ENCODE measurements at places on chromosomes 16 and 17.

GRCh38 chr16:20906341-20907255 lies 6.0 kb downstream of the LYRM1 start:
- DNase-seq = peak; percentile 71

- DNase-seq = peak; percentile 7
Measured at GRCh38 chr16:83315271-83315670, 492.5 kb upstream of the HSBP1 start.

DNA sequence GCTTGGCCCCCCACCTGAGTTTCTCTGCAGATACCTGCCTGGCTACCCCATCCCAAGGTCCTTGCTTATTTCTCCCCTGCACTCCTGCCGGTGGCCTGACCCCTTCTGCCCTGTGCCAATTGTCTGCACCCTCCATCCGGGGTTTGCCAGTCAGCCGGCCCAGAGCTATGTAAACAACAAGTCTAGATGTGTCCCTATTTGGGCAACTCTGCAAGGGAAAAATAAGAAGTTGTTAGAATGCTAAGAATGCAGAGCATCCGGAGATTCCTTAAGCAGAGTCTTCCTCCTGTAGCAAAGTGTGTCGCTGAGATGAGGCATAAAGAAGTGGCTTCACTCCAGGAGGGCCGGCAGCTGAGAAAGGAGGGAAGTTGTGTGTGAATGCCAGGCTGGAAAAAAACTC lies 46.6 kb downstream of the RGS9 start:
- DNase-seq = peak; percentile 54

GRCh38 chr16:9039210-9039609 lies 52.2 kb upstream of the HAPSTR1 start:
- DNase-seq = peak; percentile 67

DNA sequence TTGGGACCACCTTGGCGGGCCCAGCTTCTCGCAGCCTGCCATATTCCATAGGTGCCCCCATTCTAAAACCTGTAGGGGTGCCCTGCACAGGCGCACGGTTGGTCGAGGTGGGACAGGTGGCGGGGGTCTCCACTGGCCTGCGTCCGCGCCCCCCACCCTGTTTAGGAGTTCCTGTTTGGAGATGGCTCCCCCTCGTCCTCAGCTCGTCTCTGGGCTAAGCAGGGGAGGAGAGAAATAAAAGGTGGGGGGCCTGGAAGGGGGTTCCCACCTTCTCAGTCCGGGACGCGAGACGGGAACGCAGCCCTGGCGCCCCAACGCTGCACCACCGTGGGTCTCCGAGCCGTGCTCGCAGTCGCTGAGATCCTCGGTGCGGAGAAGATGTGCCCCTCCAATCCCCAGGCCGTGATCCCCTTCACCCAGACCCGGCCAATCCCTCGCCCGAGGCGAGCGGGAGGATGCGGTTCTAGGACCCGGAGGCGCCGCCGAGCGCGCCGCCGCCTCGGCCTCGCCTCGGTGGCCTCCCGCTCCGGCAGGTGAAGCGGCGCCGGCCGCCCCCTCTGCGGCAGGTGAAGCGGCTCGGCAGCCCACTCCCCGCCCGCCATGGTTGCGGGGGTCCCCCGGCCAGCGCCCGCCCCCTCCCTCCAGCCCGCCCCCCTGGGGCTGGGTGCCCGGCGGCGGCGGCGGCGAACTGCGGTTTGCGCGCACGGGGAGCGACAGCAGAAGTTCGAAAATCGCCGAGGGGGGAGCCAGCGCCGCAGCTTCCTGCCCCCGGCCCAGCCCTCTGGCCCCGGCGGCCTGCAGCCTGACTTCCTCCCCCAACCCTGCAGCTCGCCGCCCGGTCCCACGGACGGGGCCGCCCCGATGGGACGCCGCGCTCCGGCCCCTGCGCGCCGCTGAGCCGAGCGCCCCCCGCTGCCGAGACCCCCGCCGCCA lies at the start of gene FMNL1:
Gene FMNL1 (plus strand): TSS at position 805 of the 933 bp plus-strand sequence. CDS start 240 bp downstream, outside the sequence.
- DNase-seq = no peak

- DNase-seq = no peak
Measured at GRCh38 chr16:15434079-15434424, 336 bp upstream of the BMERB1 start.

DNA sequence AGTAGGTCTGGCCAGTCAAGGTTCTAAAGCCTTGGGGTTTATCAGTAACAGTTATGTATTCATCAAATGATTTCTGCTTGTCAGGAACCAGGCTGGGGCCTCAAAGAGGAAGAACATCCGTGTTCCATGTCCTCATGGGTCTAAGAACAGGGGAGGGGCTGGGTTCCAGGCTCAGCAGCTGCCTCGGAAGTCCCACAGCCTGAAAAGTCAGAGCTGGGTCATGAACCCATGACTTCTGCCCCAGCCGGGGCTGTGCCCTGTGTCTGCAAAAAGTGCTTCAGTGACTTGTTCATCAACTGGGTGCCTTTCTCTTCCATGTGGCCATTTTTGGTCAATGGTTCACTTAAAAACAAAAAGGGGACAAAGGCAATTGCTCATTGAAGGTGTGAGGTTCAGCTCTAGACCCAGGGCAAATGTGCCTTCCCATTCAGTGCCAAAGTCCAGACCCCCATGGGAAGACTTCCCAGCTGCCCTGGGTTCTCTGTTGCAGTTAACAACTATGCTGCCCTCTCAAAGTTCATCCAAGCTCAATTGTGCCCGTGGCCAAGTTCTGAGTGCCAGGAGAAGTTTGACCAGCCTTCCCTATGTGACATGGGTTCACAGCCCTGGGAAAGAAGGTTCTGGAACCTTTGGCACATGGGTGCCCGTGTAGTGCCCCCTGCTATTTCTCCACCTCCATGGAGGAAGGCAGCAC lies 18.5 kb downstream of the TBKBP1 start:
- DNase-seq = no peak

- no peak for DNase-seq
Measured at GRCh38 chr17:74797824-74798223, 21.7 kb upstream of the NAT9 start.

GRCh38 chr16:19136549-19137196 lies 22.9 kb downstream of the ITPRIPL2 start:
- peak; percentile 49 for DNase-seq

- no peak for DNase-seq
Measured at GRCh38 chr17:65723431-65724151, 162.1 kb upstream of the AXIN2 start.

DNA sequence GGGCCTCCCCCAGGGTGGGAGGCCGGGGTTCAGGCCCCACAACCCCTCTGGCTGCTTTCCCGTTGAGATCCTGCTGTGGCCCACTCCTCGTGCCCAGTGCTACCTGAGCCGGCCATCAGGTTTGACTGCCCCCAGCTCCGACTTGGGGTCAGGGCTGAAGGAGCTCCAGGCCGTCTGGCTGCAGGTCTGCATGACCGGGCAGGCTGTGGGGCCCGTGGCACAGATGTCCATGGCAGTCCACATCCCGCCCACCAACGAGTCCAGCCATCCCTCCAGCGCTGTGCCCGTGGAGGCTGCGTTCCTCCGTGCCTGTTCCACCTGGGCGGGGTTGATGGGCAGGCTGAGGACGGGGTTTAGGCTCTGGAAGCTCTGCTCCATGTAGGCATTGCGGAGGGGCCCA lies 362.2 kb downstream of the XYLT1 start:
- no peak for DNase-seq

- DNase-seq = no peak
Measured at GRCh38 chr16:9610727-9611126, 519.3 kb downstream of the HAPSTR1 start.

GRCh38 chr16:9406038-9406712 lies 314.7 kb downstream of the HAPSTR1 start:
- no peak for DNase-seq

DNA sequence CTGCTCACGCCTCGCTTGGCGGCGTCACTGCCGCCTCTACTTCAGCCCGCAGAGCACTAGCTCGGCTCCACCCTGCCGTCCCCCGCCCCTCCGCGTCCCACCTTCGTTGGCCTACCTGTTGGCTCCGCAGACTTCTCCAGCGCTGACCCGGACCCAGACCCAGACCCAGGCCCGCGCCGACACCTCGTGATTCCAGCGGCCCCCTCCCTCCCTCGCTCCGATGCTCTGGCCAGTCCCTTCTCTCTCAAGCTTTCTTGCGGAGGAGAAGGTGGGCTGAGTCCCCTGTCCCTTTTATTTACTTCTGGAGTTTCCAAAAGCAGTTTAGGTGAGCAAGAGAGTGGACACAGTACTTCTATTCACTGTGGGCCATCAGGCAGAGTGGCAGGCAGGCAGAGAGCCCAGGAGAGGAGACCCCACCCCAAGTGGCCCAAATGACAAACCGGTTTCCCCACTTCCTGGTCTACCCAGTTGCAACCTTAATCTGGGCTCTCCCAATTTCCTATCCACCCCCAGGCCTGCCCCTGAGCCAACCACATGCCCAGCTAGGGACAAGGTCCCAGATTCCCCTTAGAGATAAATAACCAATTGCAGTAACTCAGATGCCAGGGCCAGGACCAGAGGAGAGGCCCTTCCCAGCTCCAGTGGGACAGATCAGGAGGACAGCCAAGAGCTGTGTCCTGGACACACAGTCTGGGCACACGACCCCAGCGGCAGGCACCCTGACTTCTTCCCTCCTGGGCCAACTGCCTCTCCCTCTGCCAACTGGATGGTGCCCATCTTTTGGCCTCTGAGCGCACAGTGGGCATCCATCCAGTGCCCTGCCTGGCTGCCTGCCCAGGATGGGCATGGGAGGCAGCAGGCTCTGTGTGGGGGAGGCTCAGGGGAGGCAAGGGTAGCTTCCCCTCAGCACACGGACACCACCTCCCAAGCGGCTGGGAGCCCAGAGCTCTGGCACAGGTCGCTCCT lies 1.2 kb upstream of the SRCIN1 start:
- no peak for DNase-seq

GRCh38 chr17:77253611-77254051 lies 112.9 kb downstream of the SEC14L1 start:
- peak; percentile 94 for DNase-seq

DNA sequence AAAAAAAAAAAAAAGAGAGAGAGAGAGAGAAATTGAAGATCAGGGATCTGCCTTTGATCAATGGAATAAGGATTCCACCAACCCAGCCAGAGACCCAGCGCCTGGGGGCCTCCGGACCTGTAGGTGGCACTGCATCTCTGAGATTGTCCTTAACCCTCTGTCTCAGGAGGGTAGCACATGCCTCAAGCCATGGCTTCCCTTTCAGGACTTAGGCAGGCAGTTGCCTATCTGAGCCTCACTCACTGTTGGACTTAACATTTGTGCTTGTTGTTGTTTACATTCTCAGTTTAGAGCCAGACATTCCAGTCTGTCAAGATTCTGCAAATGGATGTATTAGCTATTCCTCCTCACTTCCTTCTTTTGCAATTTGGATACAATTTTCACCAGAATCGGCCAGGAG lies 5.1 kb upstream of the SCNN1B start:
- no peak for DNase-seq

GRCh38 chr16:19784183-19784736 lies 66.2 kb downstream of the IQCK start:
- DNase-seq = no peak

DNA sequence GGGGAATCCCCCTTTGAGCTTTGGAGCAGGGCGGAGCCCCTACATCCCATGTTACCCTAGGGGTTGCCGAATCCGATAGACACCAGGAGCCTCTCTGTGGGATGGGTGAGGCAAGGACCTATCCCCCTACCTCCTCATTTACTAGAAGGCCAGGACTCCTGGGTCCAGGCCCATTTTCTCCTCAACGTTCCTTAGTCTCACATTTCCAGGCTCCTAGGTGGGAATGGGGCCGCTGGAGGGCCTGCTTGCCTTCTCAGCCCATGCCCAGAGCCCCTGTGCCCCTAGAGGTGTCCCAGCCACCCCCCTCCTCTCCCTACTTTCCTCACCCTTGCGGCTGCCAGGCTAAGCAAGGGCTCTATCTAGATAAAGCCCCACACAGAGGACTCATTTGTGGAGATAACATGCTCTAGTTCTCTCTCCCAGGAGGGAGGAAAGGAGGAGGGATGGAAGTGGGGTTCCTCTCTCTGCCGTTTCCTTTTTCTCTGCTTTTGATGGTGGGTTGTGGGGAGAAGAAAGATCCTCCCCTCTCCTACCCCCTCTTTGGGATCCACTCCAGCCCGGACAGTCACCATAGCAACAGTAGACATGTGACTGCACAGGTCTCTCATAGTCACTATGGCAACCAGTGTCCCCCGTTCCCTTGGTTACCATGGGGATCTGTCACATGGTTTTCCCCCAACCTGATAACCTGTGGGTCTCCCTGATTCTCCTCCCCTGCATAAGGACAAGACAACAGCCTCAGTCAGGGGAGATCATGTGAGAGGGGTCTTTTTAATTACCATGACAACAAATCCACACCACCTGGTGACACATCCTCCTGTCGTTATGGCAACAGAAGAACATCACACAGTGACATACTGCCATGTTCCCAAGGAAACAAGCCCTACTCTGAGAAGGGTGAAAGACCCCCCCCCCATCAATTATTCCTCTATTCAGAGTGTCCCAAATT lies 5.2 kb downstream of the CACNA1G start:
- DNase-seq = peak; percentile 5

DNA sequence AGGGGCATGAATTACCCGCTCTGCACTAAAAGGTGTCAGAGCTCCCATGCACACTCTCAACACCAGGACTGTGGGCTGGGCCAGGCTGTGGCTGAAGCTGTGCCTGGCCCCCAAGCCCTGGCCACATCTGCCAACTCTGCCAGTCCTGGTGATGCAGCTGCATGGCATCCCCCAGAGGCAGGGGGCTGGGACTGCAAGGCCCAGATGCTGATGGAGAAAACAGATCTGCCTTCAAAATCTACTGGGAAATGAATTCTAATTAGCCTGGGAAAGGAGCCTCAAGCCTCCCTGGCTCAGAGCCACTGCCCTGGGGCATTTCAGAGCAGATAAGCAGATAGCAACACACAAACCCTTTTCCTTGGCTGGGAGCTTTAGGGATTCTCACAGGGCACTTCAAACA lies 3.4 kb downstream of the CHST6 start:
- DNase-seq = no peak

DNA sequence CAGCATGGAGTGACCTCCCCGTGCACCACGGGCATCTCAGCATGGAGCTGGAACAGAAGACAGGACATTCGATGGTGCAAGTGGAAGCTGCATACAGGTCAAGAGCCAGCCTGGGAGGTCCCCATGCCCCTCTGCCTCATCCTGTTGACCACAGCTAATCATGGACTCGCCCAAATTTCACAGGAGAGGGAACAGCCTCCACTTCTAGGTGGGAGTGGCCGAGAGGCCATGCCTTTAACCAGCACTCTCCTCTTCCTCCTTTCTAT lies 3.8 kb upstream of the SLC47A2 start:
- no peak for DNase-seq

DNA sequence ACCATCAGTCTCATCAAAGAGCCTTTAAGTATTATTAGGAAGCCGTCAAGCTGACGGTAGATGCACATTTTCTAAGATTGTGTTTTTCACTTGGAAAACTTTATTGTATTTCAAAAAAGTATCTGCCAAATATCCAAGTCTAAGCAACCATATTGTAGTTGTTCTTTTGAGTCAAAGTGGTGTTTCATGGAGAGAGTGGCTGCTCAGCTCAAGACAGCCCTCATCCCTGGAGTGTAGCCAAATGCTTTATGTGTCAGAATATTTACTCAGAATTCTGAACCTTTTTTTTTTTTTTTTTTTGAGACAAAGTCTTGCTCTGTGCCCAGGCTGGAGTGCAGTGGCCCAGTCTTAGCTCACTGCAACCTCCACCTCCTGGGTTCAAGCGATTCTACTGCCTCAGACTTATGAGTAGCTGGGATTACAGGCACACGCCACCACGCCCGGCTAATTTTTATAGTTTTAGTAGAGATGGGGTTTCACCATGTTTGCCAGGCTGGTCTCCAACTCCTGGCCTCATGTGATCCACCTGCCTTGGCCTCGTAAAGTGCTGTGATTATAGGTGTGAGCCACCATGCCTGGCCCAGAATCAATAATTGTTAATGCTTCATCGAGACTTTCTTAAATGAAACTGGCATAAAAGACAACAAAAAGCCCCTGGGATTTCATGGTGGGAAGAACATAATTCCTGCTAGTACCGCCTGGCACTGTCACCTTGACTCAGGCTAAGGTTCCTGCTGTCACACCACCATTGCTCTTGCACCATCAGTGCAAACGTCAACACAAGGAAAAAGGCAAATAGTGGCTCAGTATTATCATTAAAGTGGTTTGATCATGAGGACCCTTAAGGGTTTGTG lies 45.5 kb downstream of the PRKCA start:
- peak; percentile 67 for DNase-seq

Measured in amniotic epithelial cell (primary cell).